ENCODE measurements at places on chromosomes 7 and 10.

DNA sequence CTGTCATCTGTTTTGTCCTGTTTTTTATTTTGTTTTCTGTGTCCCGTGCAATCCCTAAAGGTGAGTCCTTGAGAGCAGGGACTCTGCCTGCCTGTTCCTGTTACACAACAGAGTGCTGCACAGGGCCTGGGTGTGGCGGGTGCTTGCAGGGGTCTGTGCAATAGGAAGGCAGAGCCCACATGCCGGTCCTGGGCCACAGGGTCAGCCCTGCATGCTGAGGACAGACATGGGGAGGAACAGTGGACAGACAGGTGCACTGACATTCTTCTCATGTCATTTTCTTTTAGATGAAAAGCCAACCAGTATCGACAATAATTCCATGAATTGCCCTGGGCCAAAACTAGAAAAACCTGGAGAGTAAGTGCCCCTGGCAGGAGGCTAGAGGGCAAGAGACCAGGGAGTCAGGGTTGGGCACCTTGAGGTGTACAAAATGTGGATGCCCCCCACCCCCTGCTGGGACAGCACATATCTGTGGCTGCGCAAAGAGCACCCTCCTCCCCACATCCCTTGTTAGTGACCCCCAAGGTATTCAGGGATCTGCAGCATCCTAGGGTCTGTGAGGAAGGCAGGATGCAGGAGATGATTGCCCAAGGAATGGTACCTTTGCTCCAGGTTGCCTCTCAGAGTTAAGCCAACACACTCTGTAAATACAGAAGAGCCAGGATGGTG lies 19.9 kb downstream of the ANTXRL start:
- no peak for DNase-seq

- no peak for DNase-seq
Observed at GRCh38 chr10:60963441-60964256, 19.7 kb upstream of the RHOBTB1 start.

GRCh38 chr7:110253093-110253492 lies 837.8 kb upstream of the LRRN3 start:
- DNase-seq = no peak

GRCh38 chr10:5631936-5632335 lies 34.5 kb downstream of the ASB13 start:
- DNase-seq = no peak

DNA sequence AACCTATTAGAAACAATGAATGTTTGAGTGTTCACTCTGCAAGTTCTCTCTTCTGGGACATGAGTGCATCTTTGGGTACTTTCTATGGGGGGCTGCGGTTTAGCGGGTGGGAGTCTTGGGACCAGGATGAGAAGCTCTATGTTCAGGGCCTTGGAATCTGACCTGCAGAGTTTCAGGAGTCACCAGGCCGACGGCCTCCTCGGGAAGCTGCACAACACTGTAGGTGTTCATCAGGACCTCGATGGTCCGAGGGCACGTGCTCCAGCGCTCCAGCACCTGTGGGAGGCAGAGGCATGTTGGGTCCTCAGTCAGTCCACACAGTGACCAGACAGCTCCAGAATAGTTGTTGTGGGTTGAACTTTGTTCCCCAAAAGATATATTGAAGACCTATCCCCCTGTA lies 8.9 kb upstream of the GBX1 start:
- no peak for DNase-seq

DNA sequence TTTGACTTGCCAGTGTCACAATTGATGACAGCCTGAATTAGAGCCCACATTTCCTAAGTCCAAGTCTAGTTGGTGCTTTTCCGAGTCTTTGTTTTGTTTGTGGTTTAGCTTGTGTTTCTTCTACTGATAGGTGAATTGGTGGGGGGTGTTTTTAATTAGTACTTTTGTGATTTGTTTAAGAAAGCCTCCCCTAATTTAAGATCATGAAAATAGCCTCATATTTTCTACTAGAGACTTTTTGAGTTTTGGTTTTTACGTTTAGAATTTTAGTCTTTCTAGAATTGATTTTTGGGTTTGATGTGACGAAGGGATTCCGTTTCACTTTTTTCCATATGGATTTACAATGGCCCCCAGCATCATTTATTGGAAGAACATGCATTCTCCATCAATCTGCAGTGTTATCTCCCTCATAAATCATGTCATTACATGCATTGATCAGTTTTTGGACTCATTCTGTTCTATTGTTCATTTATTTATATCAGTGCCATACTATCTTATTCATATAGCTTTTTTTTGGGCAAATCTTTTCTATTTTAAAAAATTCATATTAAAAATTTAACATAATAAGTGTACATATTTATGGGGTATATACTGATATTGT lies 32.8 kb downstream of the BTRC start:
- no peak for DNase-seq

DNA sequence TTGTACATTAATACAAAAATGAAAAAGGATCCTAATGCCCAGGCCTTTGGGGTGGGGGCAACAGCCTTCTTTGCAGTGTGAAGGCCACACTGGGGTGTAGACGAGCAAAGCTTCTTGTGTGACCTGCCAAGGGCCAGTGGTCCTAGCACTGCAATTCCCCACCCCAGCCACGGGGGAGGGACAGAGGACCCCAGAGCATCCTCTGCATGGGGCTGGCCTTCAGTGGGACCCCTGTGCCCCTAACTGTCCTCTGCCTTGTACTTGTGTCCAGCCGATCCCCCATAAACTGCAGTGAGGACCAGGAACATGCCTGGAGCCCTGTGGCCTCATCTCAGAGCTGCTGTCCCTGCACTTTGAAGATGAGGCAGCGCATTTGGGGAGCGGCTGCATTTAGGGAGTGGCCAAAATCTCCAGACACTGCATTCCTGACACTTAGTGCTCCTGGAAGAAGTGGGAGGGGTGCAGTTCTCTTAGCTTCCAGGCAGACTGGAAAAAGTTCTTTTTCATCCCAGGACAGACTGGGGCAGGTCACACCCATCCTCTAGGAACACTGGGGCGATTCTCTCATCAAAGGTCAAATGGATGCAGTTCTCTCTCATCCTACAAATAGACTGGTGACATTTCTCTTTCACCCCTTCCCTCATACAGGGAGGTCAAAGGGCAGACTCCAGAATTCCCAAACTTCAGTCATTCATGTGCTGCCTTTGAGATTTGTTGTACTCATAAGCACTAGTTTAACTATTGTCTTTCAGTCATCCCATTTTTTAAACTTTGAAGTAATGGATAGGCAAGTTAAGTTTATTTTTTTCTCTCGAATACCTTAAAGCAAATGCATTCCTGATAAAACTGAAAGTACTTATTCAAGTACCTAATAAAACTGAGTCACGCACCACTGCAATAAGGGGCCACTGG lies 922 bp upstream of the MYO1G start:
- DNase-seq = no peak

DNA sequence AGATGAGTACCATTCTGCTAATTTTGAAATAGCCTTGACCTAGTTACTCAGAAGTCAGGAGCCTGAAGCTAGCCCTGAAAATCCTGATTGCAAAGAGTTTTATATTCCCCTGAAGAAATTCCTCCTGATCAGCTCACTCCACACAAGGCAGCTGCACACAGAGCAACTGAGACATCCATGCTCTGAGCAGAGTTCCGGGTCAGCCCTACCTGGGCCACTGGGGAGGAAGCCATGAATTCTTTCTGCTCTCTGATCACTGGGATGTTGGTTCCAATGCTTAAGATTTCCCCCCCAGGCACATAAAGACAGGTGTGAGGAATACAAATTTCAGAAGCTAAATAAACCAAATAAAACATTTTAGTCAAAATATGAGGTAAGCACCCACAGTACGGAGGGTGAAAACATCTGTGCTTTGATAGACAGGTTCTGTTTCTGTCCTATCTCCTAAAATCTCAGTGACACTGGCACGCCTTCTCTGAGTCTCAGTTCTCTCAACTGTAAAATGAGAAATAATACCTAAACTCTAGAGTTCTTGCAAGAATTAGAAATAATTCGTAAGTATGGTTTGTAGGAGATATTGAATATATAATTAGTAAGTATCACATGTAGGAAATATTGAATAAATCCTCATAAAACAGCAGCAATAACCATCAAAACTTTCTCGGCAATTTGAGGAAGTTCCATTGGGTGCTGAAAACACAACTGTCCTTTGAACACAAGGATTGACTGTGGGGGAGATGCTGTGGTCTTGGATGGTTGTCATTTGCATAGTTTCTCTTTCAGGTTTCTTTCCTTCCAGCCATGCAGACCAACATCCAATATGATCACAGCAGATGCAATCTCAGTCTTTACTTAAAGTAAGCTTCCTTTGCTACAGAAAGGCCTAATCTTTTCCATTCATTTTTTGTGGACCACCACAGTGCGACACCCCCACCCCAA lies 133.0 kb upstream of the TNS3 start:
- no peak for DNase-seq

GRCh38 chr10:1290071-1290471 lies 233.9 kb downstream of the WDR37 start:
- no peak for DNase-seq

- no peak for DNase-seq
Observed at GRCh38 chr7:157477550-157478212, 140.9 kb downstream of the DNAJB6 start.

GRCh38 chr10:24465124-24465874 lies 256.4 kb downstream of the KIAA1217 start:
- DNase-seq = no peak

- no peak for DNase-seq
Observed at GRCh38 chr10:100600218-100600617, 64.5 kb downstream of the HIF1AN start.

- no peak for DNase-seq
Observed at GRCh38 chr7:118080947-118081346, 103.0 kb upstream of the LSM8 start.

DNA sequence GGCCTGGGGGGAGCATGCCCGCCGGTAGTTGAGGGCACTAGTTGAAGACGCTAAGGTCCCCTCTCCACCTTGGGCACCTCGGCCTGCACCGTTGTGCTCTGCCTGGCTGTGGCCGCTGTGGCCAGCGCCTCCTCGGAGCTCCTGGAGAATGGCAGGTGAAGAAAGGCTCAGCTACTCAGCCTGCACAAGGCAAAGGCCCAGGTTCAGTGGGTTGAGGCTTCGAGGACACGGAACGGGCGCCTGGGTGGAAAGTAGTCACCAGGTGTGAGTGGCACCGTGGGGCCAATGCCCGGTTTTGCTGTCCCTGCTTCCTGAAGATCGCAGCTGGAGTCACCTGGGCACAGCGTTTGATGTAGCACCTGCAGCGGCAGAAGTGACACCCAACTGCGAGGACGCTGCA lies 12.4 kb upstream of the ZNF716 start:
- DNase-seq = no peak

- no peak for DNase-seq
Observed at GRCh38 chr10:63434866-63435854, 30.6 kb downstream of the JMJD1C start.

GRCh38 chr10:87734987-87735827 lies 75.5 kb downstream of the PAPSS2 start:
- peak; percentile 73 for DNase-seq

DNA sequence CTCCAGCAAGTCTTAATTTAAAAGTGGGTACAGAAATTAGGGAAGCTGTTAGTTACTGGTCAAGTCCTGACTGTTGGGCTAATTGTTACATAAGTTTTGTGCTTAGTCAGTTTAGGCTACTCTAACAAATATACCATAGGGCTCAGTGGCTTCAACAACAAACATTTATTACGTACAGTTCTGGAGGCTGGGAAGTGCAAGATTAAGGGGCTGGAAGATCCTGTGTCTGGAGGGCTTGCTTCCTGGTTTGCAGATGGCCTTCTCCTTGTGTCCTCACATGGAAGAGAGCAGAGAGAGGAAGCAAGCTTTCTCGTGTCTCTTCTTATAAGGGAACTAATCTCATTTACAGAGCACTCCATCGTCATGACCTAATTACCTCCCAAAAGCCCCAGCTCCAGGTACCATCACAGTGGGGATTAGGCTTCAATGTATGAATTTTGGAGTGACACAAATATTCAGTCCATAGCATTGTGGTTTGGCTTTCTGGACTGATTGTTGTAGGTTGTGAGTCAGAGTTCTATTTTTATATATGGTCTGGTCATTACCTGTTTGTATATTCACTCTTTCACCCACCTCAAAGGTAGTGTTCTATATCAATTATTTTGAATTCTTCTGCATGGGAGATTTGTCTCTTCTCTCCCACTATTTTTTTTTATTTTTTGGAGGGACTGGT lies 17.1 kb downstream of the ST7 start:
- DNase-seq = no peak

- peak; percentile 6 for DNase-seq
Observed at GRCh38 chr10:118698421-118698820, 56.3 kb downstream of the CACUL1 start.

GRCh38 chr7:120060281-120060680 lies 212.7 kb upstream of the KCND2 start:
- DNase-seq = no peak

GRCh38 chr7:13829914-13830900 lies 159.3 kb downstream of the ETV1 start:
- peak; percentile 55 for DNase-seq

- no peak for DNase-seq
Observed at GRCh38 chr10:69898524-69898923, 96.8 kb downstream of the COL13A1 start.

GRCh38 chr10:55742487-55742886 lies 618.6 kb downstream of the ZWINT start:
- DNase-seq = no peak

DNA sequence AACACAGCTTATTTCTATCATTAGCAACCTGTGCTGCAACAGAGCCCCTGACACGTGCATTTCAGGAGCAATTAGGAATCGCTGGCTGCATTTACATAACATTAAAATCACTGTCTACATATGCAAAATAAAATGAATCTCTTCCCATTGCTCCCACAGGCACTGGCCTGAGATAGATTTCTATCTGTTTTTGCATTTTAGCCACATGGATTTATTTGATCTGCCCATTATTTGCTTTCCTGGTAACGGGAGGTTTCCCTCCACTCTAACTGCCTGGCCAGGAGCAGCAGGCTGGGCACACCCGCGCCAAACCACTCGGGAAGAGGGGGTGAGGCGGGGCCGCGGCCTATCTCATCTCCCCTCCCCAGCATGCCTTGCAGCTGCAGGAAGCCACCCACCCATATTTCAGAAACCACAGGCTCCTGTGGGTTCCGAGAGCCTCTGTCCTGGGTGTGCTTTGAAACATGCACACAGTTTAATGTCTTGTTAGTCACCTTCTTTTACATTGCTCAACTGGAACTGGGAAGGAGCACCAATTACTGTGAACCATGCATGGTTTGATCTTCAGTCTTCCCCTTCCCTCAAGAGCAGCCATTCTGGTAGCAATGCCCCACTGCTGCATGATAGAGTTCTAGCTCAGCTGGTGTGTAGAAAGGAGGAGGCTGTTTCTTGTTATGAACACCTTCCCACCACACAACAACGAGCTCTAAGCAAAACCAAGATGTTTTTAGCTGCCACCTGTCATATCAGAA lies 37.7 kb upstream of the IKZF1 start:
- no peak for DNase-seq

- DNase-seq = no peak
Observed at GRCh38 chr10:115849197-115849596, 423.8 kb downstream of the GFRA1 start.

DNA sequence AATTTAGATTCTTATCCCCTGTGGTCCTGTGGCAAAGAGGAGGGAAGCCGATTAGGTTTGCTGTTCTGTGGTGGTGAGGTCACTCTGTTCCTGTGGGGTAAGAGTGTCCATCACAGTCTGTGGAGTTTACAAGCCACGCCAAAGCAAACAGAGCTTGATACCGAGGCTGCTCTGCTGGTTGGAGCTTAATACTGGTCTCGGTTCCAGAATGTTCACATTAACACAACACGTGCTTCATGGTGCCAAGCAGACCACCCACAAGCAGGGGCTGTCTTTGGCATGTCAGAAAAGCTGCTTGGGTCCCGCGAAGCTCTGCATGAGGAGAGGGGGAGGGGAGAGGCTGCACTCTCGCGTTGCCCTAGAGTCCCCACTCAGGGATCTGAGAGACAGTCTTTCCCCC lies 47.5 kb downstream of the DNAJB6 start:
- no peak for DNase-seq
